Renal pelvis (tissue), 12 donors: ENCODE measurements at places on chromosomes 3 and 15.

DNA sequence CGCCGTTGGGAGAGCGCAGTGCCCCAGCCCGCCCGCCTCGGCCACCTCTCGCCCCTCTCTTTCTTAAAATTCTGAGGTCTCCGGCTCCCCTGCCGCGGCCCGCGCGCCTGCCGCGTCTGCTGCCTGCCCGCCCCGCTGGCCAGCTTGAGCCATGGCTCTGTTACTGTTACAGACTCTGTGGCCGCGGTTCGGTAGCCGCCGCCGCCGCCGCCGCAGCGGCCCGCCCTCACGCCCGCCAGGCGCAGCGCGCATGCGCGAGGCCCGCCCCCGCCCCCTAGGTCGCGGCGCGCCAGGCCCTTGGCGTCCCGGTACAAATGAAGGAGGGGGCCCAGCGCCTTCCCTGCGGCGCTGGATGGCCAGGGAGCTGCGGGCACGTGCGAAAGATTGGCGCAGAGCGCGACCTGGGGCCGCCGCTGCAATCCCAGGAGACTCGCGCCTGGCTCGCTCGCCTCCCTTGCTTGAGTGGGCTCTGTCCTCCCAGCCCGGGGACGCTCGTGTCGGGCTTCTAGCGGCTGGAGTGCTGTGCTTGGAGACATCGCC is at the start of gene ONECUT1:
Gene ONECUT1, minus strand, starts transcription at position 168 of the 540 bp plus-strand sequence. CDS start 452 bp downstream, outside the sequence.
- DNase-seq = no peak

DNA sequence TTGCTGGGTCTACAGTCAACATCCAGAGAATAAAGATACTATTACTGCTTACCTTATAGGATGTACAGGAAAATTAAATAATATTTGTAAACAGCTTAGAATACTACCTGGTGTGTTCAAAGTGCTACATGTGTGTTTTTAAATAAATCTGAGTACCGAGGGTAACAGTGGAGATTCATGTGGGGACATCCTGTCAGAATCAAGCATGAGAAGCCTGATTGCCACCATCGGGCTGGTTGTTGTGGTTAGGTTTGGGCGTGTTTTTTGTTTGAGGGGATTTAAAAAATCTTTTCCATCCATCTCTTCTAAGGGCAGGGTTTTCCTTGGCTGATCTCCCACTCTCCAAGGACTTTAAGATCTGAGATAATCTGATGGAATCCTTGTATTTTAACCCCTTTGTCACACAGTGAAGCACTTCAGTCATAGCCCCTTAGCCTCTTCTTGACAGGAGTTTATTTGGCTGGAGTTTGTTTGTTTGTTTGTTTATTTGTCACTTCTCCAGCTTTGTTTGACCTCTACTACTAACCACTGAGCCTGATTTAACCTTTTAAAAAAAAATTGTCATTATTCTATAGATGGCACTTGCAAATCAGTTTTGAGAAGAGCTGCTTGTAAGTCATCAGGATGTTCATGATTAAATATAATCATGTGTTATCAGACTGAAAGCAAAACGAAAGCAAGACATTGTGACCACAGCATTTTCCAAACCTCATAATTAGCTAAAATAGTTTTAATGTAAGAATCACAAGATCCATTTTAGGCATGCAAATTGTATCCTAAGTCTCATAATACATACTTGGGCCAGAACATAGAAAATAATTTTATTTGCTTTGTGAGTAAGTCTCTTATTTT is 72.8 kb upstream of the RARB start:
- DNase-seq = no peak

- no peak for DNase-seq
Observed at GRCh38 chr15:96972201-96972600, 641.7 kb downstream of the NR2F2 start.

- no peak for DNase-seq
Observed at GRCh38 chr15:83612226-83612625, 41.7 kb upstream of the ADAMTSL3 start.

DNA sequence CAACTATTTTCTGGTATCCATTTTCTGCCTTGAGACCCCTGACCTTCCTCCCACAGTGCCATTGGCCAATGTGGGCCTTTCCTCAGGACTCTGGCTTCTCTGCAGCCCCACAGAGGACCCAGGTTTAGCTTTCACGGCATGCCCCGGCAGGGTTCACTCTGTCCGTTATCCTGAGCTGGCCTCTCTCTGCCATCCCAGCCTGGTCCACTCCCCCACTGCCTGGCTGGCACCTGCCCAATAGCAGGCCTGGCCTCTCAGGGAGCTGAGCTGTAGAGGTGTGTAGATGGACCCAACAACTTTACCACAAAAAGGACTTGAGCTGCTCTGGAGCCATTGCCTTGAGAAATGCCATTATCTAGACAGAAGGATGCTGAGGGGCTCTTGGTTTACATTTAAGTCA is 57.5 kb downstream of the SCN10A start:
- no peak for DNase-seq

- DNase-seq = no peak
Observed at GRCh38 chr3:165503825-165504224, 307.6 kb upstream of the SLITRK3 start.

GRCh38 chr15:67146875-67147381 is 81.5 kb downstream of the SMAD3 start:
- no peak for DNase-seq

DNA sequence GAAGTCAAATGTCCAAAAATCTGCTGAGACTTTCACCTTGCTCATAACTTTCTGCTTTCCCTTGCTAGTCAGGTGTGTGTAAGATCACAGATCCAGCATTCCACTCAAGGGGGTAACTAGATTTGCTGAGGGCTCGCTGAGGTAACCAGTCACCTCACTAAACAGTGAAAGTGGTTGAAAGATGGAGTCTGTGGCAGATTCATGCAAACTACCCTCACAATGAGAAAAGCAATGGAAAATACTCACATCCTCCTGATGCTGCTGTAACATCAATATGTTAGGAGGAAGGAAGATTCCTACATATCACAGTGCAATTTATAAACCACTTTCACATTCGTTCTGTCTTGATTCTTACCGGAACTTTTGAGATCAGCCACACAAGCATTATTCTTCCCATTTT is 174.3 kb upstream of the BCL6 start:
- DNase-seq = no peak

- no peak for DNase-seq
Observed at GRCh38 chr3:131705558-131706051, 202.8 kb upstream of the MRPL3 start.

GRCh38 chr3:15290736-15291135 is 41.6 kb downstream of the SH3BP5 start:
- no peak for DNase-seq

GRCh38 chr3:111284503-111285183 is 213.0 kb downstream of the NECTIN3 start:
- no peak for DNase-seq

- DNase-seq = no peak
Observed at GRCh38 chr3:191646242-191646641, 185.3 kb downstream of the PYDC2 start.

GRCh38 chr15:48440084-48440483 is 108.9 kb downstream of the DUT start:
- DNase-seq = no peak

DNA sequence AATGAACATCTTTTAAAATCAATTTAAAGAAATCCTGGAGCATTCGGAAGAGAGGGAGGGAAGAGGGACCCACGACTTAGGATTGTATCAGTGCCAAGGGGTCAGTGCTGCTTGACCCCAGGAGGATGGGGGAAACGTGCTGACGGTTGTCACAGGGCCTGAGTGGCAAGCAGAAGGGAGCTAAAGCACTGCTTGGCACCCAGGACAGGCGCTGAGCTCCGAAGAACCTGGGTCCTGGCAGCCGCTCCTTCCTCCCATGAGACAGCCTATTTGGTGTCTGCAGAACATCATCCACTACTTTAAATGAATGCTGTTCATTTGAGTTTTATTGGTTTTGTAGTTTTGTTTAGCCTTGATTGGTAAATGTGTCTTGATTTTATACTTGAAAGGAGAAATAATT is 54.5 kb downstream of the RGMA start:
- no peak for DNase-seq

DNA sequence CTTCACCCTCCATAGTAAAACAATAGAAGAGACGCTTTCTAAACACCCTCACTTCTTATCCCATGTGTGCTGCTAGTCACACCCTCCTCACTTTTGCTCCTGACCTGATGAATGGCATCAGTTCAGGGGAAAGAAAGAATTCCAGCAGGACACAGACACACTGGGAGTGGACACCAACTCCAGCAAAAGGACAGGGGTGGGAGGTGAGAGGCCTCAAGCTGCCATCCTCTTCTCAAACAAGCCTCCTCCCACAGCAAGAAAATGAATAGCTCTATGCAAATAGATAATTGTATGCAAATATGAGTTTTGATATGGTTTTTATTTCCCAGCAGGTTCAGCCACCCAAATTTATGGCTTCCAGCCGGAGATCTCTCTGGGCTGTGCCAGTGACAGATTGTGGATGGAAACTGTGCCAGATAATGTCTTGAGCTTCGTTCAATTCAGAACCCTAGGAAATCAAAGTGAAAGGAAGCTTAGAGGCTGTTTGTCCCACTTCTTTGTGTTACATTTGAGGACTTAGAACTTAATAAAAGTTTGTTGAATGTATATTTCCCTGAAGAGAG is 209.3 kb upstream of the PPP2R3A start:
- no peak for DNase-seq

GRCh38 chr15:69530991-69531664 is 78.5 kb downstream of the RPLP1 start:
- no peak for DNase-seq

DNA sequence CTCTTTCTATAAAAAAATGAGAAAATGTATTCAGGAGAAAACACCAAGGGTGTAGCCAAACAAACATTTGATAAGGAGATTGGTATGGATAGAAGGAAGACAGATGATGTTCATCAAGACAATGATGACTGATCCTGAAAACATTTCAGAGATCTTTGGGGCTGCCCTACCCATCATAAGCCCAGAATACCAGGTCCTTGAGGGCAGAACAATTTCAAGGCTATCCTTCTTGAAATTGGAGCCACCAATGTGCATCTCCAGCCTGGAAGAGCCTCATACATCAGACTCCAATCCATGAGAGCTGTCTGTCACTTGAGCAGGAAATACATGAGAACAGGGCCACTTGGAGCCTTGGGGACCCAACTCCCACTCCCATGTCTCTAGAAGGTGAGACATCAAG is 89.5 kb upstream of the ANKRD28 start:
- DNase-seq = no peak

DNA sequence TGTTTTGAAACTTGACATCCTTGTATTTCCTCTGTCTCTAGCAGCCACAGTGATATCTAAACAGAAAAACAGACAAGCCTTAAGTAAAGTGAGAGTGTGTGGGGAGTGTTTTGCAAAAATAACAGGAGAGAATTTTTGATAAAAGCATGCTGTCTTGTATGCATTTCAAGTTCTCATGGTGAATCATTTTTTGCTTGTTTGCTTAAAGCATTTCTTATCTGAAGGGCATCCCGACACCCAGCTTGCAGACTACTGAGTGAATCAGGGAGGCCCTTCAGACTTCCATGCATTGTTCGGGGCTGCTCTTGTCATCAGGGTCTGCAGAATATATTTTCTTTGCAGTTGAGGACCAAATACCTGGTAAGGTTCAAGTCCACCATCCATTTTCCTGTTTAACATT is 8.5 kb downstream of the CGNL1 start:
- DNase-seq = no peak

- DNase-seq = no peak
Observed at GRCh38 chr15:92159906-92160841, 233.5 kb upstream of the ST8SIA2 start.

GRCh38 chr3:66483409-66483906 is 17.4 kb downstream of the LRIG1 start:
- no peak for DNase-seq

GRCh38 chr3:168828536-168828935 is 732.8 kb upstream of the GOLIM4 start:
- DNase-seq = no peak

GRCh38 chr15:95439922-95440376 is 890.6 kb upstream of the NR2F2 start:
- no peak for DNase-seq

GRCh38 chr3:154130540-154130939 is 9.3 kb downstream of the ARHGEF26 start:
- no peak for DNase-seq

DNA sequence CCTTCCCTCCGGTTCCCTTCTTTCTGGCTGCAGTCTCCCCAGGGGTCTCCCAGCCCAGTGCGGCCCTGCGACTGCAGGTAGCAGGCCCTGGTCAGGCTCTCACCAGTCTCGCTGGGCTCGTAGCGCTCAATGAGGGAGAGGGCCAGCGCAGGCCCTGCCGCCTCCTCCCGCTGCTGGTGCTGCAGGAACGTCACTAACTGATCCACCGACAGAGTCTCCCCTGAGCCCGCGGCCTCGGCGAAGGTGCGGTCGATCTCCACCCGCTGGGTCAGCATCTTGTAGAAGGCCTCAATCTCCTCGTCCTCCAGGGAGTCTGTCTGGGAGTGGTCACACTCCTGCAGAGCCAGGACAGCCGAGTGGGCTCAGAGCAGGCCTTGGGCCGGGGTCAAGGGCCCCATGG is 18.3 kb downstream of the PLCD1 start:
- DNase-seq = no peak

GRCh38 chr15:92853222-92853621 is 46.9 kb upstream of the CHD2 start:
- no peak for DNase-seq

DNA sequence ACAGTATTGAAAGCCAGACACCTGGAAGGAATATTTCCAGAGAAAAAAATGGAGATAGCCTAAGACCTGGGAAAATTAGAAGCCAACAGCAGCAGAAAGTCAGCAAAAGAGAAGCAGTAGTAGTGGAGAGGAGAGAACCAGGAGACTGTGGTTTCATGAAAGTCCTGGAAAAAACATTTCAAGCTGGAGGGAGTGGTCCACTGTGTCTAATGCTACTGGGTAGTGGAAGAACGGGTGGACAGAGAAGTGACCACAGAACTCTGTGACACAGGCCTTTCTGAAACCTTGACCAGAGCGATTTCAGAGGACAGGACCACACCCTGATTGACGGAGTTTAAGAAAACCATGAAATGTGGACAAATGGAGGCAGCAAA is 15.3 kb upstream of the SH3BP5 start:
- no peak for DNase-seq

- DNase-seq = no peak
Observed at GRCh38 chr3:30183421-30183820, 423.0 kb upstream of the TGFBR2 start.

- no peak for DNase-seq
Observed at GRCh38 chr15:101531170-101531569, 41.7 kb upstream of the PCSK6 start.

DNA sequence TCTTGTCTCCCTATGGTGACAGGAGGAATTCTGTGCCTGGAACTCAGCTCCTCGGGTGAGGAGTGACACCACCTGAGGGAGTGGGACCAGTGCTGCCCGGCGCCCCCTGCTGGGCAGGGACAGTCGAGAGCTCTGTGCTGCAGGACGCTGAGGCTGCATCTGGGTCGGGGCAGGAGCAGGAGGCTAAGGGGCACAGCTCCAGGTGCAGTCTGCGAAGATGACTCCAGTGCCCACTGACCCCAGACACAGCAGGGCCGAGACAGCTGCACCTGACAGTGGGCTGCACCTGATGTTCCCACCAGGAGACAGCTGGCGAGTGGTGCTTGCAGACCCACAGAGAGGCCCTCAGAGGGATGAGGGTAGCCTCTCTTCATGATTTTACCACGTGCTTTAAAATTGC is 152.9 kb downstream of the ATP10A start:
- no peak for DNase-seq
